ENCODE measurements at places on chromosomes 7 and 10.

DNA sequence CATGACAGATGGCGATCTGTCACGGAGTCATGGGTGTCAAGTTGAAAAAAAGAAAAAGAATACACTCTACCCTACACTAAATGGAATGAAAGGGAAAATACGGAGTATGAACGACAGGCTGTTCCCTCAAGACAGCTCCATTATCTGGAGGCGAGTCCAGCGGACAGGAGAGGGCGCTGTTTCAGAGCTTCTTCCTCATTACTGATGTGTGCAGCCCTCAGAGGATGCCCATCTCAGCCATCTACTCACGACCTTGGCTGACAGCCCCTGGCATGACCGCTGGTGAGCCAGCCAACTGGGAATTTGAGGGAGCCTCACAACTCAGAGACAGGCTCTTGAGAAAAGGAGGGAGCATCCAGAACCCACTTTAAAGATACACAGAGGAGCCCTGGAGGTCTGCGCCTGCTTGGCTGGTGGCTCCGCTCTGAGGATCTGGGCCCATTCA lies 49.6 kb upstream of the SMNDC1 start:
- DNase-seq = peak; percentile 56

DNA sequence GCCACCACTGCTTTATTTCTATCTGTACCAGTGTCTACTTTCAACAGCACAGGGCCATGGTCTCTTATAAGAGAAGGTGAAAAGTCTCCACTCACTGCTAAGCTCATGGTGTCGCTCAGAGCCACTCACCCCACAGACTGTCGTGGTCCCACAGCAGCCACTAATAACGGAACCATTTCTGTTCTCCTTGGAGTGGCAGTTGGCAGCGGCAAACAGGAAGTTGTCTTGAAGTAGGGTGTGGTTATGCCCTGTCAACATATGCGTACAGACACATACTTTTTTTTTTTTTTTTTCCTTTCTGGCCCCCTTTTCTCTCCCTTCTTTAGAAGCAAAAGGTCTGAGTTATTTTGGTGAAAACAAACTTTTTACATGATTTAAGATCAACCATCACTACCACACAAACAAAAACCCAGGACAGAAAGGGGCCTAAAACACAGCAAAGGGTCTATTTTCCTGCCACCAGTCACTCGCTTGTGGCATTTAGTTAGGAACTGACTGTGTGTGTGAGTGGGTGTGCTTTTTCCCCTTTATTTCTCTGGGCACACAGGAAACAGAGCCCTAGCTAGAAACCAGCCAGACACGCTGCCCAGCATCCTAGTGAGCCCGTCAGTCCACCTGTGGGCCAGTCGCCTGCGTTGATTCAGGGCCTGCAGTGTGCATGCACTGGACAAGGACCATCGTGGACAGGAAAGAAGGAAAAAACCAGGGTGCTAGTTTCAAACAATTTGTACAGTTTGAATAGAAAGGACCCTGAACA lies 96.7 kb upstream of the EFCAB10 start:
- no peak for DNase-seq

GRCh38 chr10:89494575-89494974 lies 40.8 kb downstream of the SLC16A12 start:
- no peak for DNase-seq

- DNase-seq = no peak
These were observed 61.2 kb upstream of the LRRN3 start for GRCh38 chr7:111029574-111030251.

- DNase-seq = no peak
These were observed 95.7 kb upstream of the ARMC3 start for GRCh38 chr10:22832066-22832602.

- DNase-seq = no peak
These were observed 154.1 kb upstream of the AHR start for GRCh38 chr7:17144322-17144721.

DNA sequence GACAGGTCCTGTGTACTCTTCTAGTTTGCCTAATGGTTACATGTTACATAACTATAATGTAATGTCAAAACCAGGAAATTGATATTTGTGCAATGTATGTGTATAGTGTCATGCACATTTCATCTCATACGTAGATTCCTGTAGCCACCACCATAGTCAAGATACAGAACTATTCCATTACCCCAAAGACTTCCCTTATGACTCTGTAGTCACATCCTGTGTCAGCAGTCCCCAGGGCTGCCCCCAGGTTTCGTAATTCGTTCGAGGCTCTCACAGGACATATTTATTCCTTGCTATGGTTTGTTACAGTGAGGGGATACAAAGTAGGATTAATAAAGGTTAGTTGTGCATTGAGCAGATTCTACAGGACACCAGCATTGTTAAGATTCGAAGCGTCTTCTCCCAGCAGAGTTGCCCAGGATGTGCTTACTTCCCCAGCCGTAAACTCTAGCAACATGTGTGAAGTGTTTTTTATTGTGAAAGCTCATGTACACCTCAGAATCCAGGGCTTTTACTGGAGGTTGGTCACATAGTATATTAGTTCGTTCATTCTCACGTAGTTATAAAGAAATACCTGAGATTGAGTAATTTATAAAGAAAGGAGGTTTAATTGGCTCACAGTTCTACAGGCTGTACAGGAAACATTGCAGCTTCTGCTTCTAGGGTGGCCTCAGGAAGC lies 18.6 kb downstream of the RABGEF1 start:
- no peak for DNase-seq

DNA sequence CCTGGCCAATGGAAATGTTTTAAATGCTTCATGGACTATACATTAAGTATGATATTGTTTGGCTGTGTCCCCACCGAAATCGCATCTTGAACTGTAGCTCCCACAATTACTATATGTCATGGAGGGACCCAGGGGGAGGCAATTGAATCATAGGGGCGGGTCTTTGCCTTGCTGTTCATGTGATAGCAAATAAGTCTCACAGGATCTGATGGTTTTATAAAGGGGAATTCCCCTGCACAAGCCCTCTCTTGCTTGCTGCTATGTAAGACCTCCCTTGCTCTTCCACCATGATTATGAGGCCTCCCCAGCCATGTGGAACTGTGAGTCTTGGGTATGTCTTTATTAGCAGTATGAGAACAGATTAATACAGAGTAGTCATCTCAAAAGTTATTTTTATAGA lies 32.4 kb upstream of the GRB10 start:
- no peak for DNase-seq

GRCh38 chr7:121196286-121196685 lies 132.5 kb upstream of the WNT16 start:
- no peak for DNase-seq

DNA sequence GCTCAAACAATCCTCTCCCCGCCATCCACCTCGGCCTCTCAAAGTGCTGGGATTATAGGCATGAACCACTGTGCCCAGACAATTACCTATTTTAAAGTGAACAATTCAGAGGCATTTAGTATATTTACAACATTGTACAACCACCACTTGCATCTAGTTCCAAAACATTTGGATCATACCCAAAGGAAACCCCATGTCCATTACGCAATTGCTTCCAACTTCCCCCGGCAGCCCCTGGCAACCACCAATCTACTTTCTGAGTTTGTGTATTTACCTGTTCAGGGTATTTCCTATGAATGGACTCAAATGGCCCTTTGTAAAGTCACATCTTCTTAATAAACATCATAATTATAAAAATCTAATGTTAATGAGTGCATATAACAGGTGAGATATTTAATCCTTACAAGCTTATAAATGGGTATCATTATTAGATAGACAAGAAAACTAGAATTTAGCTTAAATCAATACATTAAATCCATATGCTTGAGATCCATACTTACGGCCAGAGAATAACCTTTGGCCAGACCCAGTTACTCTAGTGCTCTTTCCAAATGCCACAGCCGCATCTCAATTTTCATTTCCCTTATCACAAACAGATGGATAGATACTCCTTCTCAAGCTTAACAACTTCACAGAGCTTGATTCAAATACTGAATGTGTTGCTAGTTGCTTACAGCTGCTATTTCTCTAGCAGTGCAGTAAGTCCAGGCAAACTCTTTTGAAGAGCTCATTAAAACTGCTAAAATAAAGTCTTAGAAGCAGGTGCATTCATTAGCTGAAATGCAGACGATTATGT lies 133.4 kb upstream of the MKLN1 start:
- no peak for DNase-seq

GRCh38 chr7:80410081-80410480 lies 101.8 kb downstream of the GNAT3 start:
- no peak for DNase-seq

DNA sequence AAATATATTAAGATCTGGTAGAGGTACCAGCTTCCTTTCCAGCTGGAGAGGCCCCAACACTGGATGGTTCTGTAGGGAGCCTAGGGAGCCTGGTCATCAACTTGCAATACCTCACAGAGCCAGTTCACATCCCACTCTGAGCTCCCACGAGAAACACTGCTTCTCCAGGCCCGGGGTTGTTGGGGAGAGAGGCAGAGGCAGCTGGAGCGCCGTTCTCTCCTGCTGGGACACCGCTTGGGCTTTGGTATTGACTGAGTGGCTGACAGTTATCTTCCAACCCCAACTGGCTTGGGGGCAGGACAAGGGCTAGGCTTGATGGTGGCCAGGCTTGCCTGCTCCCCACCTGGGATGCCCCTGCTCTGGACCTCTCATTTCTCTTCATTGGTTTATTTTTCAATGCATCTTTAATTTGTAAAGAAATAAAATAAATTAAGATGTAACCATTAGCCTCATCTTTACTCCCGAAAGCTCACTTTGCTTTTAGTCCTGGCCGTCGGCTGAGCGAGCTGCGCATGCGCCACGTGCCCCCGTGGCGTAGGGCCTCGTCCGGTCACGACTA lies 10.0 kb upstream of the CHCHD1 start:
- peak; percentile 51 for DNase-seq
